ENCODE measurements at places on chromosomes 7 and 10. TPM values are rescaled to one million over a fixed set of nuclear protein-coding genes. Genes with fewer than 3 reads are reported as not detected.

Gene VSTM4
- total RNA-seq = 4.4 TPM

Gene CALHM3
- not detected for total RNA-seq

Gene MET
- total RNA-seq = 29.8 TPM

Gene SFRP4
- 54.2 TPM for total RNA-seq

Gene CALHM1
- total RNA-seq = not detected

Gene SPDYE2
- total RNA-seq = not detected

Gene LEP
- 2.8 TPM for total RNA-seq

Gene VENTX
- not detected for total RNA-seq

Gene ZNF316
- 13.0 TPM for total RNA-seq

Gene TRIL
- 0.17 TPM for total RNA-seq

Gene GPRIN2
- total RNA-seq = not detected

Gene RBM33
- total RNA-seq = 18.7 TPM

Gene MMRN2
- 2.1 TPM for total RNA-seq

Gene MRLN
- total RNA-seq = not detected

Gene AMPH
- total RNA-seq = 3.6 TPM

Gene DNAJC12
- 1.8 TPM for total RNA-seq

Gene INHBA
- total RNA-seq = 4.1 TPM

Gene EPO
- not detected for total RNA-seq

Gene IFIT1B
- total RNA-seq = not detected

Gene SLC16A12
- total RNA-seq = under 0.01 TPM

Gene HTR7
- 0.77 TPM for total RNA-seq

Gene ASB10
- not detected for total RNA-seq

Gene CFAP69
- total RNA-seq = 6.2 TPM

Gene NAT16
- not detected for total RNA-seq

Gene SORBS1
- total RNA-seq = 0.26 TPM

Gene OR13A1
- total RNA-seq = not detected

Gene C10orf53
- total RNA-seq = not detected

Gene CALD1
- 343 TPM for total RNA-seq

Gene TAS2R41
- total RNA-seq = not detected

Gene UPK3B
- under 0.01 TPM for total RNA-seq

Gene LIPF
- not detected for total RNA-seq

Gene MOGAT3
- not detected for total RNA-seq

Gene MSMB
- not detected for total RNA-seq

Gene PRPS1L1
- total RNA-seq = not detected

Gene GRM3
- not detected for total RNA-seq

Gene STK17A
- 44.4 TPM for total RNA-seq

Gene KNDC1
- total RNA-seq = 0.50 TPM

Gene RPEL1
- 0.17 TPM for total RNA-seq

Gene ANKRD7
- total RNA-seq = 2.8 TPM

Gene AMZ1
- 0.33 TPM for total RNA-seq

Gene OR2A42
- total RNA-seq = not detected

Gene GNAT3
- total RNA-seq = not detected

Gene GNG11
- 27.2 TPM for total RNA-seq

Gene BAIAP2L1
- total RNA-seq = 5.3 TPM

Gene CALN1
- total RNA-seq = not detected

Gene FAM25A
- not detected for total RNA-seq

Gene HOXA2
- total RNA-seq = 1.0 TPM

Gene SFMBT2
- 2.8 TPM for total RNA-seq

Gene SLC26A3
- not detected for total RNA-seq

Gene LIPM
- not detected for total RNA-seq

Gene STEAP1B
- 10.3 TPM for total RNA-seq

Gene XRCC2
- under 0.01 TPM for total RNA-seq

Gene HOXA5
- total RNA-seq = 22.1 TPM

Gene PON1
- not detected for total RNA-seq

Measured in fibroblast of lung (primary cell).